NCI-H2081 treated with DMSO at 0.1 percent for 48 hours (cell line): ENCODE measurements at places on chromosomes 2 and 18.

DNA sequence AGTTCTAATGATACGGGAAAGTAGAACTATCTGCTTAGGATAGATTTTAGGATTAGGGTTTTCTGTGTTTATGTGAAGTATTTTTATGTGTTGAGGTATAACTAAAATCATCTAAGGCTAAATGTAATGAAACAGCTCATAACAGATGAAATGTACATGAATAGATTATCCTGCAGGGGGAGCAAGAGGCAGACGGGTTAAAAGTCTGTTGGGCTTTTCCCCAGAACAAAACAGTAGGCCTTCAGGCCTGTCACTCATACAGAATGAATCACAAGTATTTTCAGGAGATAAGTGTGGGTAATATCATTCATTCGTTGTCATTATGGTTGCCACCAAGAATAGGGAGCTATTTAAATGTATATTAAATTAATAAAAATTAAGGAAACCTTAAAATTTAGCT, 107.9 kb upstream of the IL1R2 start:
- no peak for DNase-seq

GRCh38 chr2:31413862-31414550, 536 bp downstream of the XDH start:
- DNase-seq: no peak

- DNase-seq: no peak
Measured at GRCh38 chr2:44168681-44169154, at the start of gene PPM1B. Gene PPM1B (plus strand): TSS chr2:44168875. CDS start chr2:44201200, 32,325 bp downstream.

- DNase-seq: no peak
Measured at GRCh38 chr18:49654347-49654746, 92.5 kb downstream of the LIPG start.
